ENCODE measurements at places on chromosomes 6 and 20.

DNA sequence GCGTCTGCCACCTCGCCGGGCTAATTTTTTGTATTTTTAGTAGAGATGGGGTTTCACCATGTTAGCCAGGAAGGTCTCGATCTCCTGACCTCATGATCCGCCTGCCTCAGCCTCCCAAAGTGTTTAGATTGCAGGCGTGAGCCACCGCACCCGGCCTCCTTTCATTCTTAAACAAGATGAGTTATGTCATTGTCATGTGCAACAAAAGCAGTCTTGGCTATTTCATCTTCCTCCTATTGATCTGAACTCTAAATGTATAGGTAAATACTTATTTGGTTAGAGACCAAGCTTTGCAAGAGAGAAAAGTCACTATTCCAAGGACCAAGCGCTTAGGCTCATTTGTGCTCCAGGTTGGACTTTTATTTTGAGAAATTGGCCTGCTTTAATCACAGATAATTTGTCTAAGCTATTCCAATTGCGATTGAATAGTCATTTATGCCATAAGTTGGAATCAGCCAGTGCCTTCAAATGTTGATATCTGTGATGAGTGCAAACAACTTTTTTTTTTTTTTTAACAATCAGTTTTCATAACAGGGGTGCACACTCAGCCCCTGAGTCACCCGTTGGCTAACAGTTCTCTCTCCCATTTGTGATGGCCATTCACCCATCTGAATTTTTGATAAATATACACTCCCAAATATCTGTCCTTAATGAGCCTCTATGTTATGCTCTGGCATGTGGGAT, 167.3 kb downstream of the BCAS1 start:
- no peak for DNase-seq

GRCh38 chr20:35511814-35512420, 17.5 kb downstream of the C20orf173 start:
- DNase-seq = no peak

GRCh38 chr20:57509665-57510237, 15.2 kb downstream of the CTCFL start:
- no peak for DNase-seq

DNA sequence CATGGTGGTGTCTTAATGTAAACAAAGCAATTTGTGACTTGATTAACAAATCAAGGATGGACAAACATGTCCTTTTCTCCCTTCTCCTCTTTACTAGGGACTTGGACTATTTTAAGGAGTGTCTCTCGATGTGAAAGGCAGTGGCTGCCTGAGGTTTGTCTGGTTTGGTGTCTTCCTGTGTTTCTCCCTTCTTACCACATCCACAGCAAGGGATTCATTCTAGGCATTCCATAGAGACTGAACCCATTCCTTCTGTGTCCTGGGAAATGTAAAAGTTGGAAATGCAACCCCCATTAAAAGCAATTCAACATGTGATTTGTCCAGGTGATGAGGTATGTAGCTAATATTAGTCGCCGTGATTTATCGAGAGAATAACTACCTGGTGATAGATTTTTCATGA, 15.9 kb downstream of the NRN1 start:
- no peak for DNase-seq

DNA sequence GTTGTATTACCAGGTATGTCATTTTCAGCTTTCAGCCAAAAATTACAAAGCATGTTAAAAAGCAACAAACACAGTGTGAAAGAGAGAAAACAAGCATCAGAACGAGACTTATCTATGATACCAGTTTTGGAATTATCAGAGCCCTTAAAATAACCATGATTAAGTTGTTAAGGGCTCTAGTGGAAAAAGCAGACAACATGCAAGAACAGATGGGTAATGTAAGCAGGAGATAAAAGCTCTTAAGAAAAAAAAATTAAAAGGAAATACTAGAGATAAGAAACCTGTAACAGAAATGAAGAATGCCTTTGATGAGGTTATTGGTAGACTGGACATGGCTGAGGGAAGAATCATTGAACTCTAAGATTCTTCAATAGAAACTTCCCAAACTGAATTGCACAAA, 127.5 kb upstream of the SCGN start:
- no peak for DNase-seq

DNA sequence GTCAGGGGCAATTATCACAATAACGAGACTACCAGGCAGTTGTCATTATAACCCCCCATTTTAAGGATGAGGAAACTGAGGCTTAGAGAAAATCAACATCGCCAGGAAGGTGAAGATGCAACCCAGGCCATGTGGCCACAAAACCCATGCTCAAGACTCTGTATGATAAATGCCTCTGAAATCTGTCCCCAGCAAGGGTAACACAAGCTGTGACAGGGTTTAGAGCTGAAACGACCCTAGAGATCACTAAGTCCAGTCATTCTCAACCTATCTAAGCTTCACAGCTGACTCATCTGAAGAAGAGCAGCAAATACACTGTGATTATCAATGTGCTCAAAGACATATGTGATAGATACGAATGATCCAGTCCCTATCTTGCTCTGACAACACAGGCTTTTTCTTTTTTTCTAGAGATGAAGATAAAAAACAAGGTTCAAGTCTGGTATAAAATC, 47.0 kb downstream of the ARHGAP18 start:
- DNase-seq = no peak

DNA sequence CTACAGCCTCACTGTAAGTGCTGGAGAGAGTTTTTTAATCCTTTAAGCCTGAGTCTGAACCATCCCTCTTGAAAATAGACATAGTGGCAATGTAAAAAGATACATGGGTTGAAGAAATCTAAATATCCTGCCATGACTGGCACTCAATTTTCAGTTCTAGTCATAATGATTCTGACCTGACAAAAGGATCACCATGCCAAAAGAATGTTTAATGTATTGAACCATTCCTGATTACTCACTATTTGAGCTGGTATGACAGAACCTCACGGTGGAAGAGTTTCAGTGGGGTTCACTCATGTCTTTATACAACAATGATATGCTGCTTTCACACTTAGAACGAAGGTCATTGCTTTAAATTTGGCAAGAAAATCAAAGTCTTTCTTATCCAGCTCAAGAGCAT, 93.4 kb downstream of the HIVEP2 start:
- no peak for DNase-seq

- DNase-seq = no peak
Measured at GRCh38 chr6:111806561-111807497, 66.4 kb downstream of the FYN start.
